Neural crest cell (in vitro differentiated cells): ENCODE measurements at places on chromosomes 3 and 15.

GRCh38 chr3:42270561-42270960, 4.6 kb upstream of the CCK start:
- H3K27ac ChIP-seq: no peak overlapping the region
- no peak for DNase-seq
- H3K4me3 ChIP-seq: no peak overlapping the region
- H3K36me3 ChIP-seq: no peaks in the 10 kb centered on the region
- peaks cover 66% of the 10 kb centered on the region for H3K27me3 ChIP-seq
- no peaks in the 10 kb centered on the region for H3K4me1 ChIP-seq

- no peaks in the 10 kb centered on the region for H3K27me3 ChIP-seq
- peaks cover 15% of the 10 kb centered on the region for H3K4me1 ChIP-seq
- DNase-seq: no peak
- peaks cover 9% of the 10 kb centered on the region for H3K36me3 ChIP-seq
- H3K27ac ChIP-seq: no peak overlapping the region
Observed at GRCh38 chr15:70327328-70327855, 229.7 kb upstream of the TLE3 start.

DNA sequence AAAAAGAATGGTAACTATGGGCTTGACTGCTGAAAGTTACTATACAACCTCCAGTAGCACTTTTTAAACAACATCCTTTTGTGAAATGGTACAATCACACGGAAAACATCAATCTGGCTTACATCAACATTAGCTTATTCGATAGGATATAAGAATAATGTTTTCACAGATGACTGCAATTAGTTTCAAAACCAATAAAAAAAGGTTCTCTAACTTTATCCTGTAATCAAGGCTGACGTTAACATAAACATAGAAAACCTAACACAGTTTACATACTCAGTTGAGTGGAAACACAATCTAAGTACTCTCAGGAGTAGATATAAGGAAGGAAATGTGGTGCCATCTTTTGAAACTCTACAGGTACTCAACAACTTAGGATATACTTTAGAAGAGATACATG, 102.2 kb downstream of the DLG1 start:
- peaks cover 16% of the 10 kb centered on the region for H3K4me1 ChIP-seq
- DNase-seq: no peak
- peaks cover 13% of the 10 kb centered on the region for H3K36me3 ChIP-seq
- no peak overlapping the region for H3K27ac ChIP-seq

DNA sequence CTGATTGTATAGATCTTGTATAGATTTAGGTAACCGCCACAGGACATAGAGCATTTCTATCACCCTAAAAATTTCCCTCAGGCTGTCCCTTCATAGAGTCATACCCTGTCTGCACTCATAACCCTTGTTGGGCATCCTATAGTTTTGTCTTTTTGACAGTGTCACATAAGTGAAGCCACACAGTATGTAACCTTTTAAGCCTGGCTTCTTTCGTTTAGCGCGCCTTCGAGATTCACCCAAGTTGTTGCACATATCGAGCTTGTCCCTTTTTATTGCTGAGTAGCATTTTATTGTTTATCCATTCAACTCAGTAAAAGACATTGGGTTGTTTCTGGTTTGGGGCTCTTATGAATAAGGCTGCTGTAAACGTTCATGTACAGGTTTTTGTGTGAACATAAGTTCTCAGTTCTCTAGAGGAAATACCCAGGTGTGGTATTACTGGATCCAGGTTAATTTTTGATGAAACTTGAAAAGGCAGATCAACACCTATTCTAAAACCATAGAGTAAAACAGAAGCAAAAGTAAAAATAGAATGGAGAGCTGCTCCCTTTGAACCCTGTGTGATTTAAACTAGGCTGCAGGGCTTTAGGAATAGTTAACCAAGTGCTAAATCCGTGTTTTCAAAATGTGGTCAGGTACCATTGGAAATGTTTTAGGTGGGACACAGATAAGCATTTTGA, 49.5 kb downstream of the CD86 start:
- DNase-seq: no peak
- peaks cover 4% of the 10 kb centered on the region for H3K4me1 ChIP-seq
- no peaks in the 10 kb centered on the region for H3K36me3 ChIP-seq
